Endodermal cell (in vitro differentiated cells): ENCODE measurements at places on chromosomes 1 and 21.

DNA sequence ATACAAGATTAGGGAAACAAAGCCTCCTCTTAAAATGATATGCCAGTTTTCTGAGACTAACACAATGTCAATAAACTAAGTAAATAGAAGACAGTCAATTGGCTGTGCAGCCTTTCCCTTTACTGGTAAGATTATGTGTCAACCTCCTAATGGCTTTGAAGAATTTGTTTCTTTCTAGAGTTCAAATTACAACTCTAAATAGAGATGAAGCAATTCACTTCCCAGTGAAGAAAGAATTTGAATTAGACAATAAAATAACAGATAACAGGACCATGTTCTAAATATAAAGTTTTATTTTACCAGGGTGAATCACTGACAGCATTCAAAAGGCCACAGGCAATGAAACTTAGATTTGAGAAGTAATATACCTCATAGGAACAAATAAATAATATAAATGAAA, 680.3 kb downstream of the PLA2G4A start:
- DNase-seq, result no peak

DNA sequence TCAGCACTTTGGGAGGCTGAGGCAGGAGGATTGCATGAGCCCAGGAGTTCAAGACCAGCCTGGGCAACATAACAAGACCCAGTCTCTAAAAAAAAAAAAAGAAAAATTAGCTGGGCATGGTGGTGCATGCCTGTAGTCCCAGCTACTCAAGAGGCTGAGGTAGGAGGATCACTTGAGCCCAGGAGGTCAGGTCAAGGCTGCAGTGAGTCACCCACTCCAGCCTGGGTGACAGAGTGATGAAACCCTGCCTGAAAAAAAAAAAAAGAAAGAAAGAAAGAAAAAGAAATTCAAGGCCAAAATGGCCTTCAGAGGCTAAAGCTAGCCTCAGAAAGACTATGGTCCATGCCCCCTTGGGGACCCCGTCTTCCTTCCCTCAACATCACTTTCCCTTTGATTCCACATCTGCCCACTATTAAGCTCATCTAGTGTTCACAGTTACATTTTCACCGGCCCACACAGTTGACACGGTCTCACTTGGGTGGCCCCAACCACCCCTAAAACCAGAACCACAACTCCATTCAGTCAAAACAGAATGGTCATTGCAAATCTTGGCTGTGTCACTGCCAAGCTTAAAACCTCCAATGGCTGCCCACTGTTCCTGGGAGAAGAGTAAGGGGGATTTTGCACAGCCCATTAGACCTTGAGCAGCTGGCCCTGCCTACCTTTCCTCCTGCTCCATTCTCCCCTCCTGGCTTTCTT, 2.1 kb upstream of the CAPN8 start:
- no peak for DNase-seq

GRCh38 chr1:208219659-208220282, 24.4 kb downstream of the PLXNA2 start:
- DNase-seq, result peak; percentile 53

GRCh38 chr1:231190456-231190855, 28.6 kb downstream of the TRIM67 start:
- no peak for DNase-seq

- no peak for DNase-seq
Measured at GRCh38 chr1:29285771-29286170, 49.4 kb downstream of the PTPRU start.

DNA sequence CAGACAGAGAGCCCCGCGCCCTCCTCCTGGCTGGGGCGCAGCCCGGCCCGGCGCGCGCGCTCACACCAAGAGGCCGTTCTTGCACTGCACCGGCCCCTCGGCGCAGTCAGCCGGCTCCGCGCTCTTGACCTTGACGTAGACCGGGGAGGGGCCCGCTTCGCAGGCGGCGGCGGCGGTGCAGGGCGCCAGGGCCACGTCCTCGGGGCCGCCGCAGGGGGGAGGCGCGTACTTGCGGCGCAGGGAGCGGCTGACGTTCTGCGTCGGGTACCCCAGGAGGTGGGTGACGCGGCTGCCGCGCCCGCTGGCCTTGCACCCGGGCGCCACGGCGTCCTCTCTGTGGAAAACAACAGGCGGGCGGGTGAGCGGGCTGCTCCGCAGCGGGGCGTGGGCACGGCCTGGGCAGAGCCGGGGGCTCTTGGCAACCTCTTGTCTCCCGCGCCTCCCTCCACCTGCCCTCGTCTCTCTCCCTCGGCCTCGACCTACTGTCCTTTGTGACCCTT, 7.7 kb downstream of the VSIG8 start:
- DNase-seq, result peak; percentile 89

GRCh38 chr1:230308821-230309220, 117.3 kb downstream of the PGBD5 start:
- no peak for DNase-seq

- DNase-seq, result no peak
Measured at GRCh38 chr1:178220094-178220493, 126.2 kb downstream of the RASAL2 start.

DNA sequence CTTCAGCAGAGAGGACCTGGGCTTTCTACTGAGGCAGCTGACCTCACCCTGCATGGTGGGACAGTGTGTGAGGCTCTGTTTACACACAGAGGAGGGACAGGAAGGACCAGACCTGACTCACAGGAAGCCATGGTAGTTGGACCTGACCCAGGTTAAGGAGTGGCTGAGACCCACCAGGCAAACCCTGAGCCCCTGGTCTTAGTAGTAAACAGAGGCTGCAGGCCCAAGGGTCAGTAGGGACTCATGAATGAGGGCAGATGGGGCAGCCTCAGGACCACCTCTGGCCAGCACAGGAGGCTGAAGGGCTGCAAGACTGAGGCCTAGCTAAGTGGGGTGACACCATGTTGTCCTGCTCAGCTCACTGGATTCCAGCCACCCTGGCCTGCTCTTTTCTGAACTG, 273.2 kb downstream of the GRIK3 start:
- DNase-seq, result peak; percentile 25

GRCh38 chr1:156667968-156668709, 9.1 kb downstream of the NES start:
- DNase-seq, result peak; percentile 82

DNA sequence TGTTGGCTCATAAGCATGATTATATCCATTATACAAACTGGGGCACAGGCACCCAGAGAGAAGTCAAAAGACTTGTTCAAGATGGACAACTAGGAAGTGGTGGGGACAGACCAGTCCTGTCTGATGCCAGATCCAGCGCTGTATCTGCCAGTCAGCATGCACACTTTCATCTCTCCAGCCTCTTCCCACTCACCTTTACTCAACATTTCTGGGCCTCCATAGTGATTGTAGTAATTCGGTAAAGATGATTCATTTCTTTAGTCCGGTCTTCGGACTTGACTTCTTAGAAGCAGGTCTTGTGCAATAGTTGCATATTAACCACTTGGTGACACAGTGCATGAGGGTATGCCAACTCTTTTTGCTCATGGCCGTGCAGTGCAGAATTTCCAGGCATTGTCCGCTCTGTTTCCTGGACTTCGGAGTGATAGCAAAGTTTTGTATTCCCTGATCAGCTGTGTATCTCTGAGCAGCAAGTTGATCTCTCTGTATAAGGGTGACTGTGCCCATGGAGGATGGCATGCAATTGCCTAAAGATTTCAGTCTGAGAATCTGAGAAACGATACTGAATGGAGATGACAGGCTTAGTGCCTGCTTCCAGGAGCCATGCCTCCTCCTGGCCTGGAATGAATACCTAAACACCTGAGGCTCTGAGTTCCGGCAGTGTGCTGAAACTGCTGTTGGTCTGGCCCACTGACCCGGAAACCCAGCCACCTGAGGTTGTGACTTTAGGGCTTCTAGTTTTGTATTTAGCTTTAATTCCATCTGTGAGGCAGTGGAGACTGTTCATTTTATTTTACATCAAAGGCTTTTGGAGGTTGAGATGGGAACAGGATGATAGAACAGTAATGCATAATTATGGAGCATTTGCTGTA, 39.0 kb downstream of the GALNT2 start:
- DNase-seq, result no peak
